Fibroblast of the aortic adventitia (primary cell): ENCODE measurements at places on chromosomes 11 and 22. TPM values are rescaled to one million over a fixed set of nuclear protein-coding genes. Genes with fewer than 3 reads are reported as not detected.

The PGA4 gene
- total RNA-seq: not detected in 2 replicates

The CCDC116 gene
- 0.18 and 0.25 TPM in 2 replicates for total RNA-seq

The CD151 gene
- 159 and 311 TPM in 2 replicates for total RNA-seq

The CST6 gene
- total RNA-seq: 1.7 TPM in 1 of 2 replicates, not detected in the other

The ABCC8 gene
- not detected in 2 replicates for total RNA-seq

The MS4A3 gene
- total RNA-seq: not detected in 2 replicates

The OR52E8 gene
- not detected in 2 replicates for total RNA-seq

The PGM2L1 gene
- 4.2 and 4.3 TPM in 2 replicates for total RNA-seq

The CAVIN3 gene
- total RNA-seq: 323 and 888 TPM in 2 replicates

The POLDIP3 gene
- total RNA-seq: 28.6 and 34.1 TPM in 2 replicates

The PANX2 gene
- 0.90 TPM in 2 replicates for total RNA-seq

The GP1BB gene
- total RNA-seq: 2.1 and 20.1 TPM in 2 replicates

The GLYAT gene
- total RNA-seq: not detected in 2 replicates

The OR51E2 gene
- not detected in 2 replicates for total RNA-seq

The IL10RA gene
- total RNA-seq: not detected in 2 replicates

The CHST1 gene
- 0.09 and 0.82 TPM in 2 replicates for total RNA-seq

The SLC5A12 gene
- 0.09 TPM in 1 of 2 replicates, not detected in the other for total RNA-seq

The GAS2 gene
- 0.90 and 5.8 TPM in 2 replicates for total RNA-seq

The IGLL1 gene
- total RNA-seq: not detected in 2 replicates

The OR6A2 gene
- 0.27 and 0.33 TPM in 2 replicates for total RNA-seq

The RFPL2 gene
- total RNA-seq: not detected in 2 replicates

The NRIP3 gene
- total RNA-seq: 4.3 and 21.3 TPM in 2 replicates

The C22orf31 gene
- not detected in 2 replicates for total RNA-seq

The OR5B21 gene
- not detected in 2 replicates for total RNA-seq

The CNGA4 gene
- total RNA-seq: not detected in 2 replicates

The TP53I11 gene
- 23.1 and 27.4 TPM in 2 replicates for total RNA-seq

The SAA2 gene
- total RNA-seq: not detected in 2 replicates

The MFRP gene
- total RNA-seq: 0.08 TPM in 1 of 2 replicates, not detected in the other

The OR51B4 gene
- total RNA-seq: 0.18 TPM in 1 of 2 replicates, not detected in the other

The PRODH gene
- 0.74 TPM in 1 of 2 replicates, not detected in the other for total RNA-seq

The FAM180B gene
- not detected in 2 replicates for total RNA-seq

The CARD10 gene
- total RNA-seq: 5.8 and 13.1 TPM in 2 replicates

The FAM227A gene
- total RNA-seq: 0.74 and 2.0 TPM in 2 replicates

The SHANK3 gene
- 0.90 and 0.98 TPM in 2 replicates for total RNA-seq
